ENCODE measurements at places on chromosomes 5 and 9.

DNA sequence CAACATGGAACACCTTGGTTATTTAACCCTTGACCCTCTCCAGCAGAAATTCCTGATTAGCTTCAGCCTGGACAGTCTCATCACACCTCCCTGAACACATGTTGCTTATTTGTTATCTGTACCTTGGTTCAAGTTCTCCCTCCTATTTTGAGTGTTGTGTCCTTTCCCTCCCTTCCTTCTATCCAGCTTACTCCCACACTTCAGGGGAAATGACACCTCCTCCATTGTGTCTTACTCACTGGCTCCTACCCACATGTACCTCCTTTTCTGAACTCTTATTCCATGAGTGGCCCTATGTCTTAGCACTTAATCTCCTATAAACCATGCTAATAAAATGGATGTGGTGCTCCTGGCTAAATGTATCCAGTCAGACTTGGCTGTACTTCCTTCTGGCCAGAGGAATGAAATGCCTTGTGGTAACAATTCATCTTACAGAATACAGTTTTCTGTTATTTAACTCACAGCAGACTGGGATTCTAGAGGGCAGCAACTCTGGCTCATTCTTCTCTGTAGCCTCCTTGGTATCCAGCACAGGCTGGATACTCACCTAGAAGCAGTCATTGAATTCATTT lies 11.2 kb downstream of the LIX1 start:
- DNase-seq = no peak

DNA sequence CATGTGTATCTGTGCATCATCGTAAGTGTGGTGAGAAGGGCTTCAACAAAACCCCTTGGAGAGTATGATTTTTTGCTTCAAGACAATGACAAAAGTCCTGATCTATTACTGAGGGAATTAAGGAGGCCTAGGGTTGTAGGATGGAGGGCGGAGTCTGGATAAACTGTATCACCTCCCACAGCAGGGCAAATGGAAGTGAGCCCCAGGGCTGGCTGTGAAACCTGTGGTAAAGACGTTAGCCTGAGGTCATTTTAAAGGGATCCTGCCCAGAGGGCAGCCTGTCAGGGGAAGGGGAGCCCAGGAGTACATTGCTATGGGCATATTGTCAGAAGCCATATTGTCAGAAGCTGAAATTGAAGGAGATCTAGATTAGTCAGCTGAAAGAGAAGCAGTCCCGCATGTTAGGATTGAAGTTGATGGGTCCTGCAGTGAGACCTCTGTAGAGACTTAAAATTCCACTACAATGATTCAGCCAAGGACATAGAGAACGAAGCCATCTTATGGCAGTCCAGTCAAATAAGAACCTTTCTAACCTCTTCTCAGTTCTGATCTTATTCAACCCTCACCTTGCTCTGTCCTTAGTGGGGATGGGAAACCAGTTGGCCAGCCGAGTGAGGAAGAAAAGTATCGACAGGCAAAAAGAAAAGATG lies 26.9 kb downstream of the ADGRV1 start:
- no peak for DNase-seq

DNA sequence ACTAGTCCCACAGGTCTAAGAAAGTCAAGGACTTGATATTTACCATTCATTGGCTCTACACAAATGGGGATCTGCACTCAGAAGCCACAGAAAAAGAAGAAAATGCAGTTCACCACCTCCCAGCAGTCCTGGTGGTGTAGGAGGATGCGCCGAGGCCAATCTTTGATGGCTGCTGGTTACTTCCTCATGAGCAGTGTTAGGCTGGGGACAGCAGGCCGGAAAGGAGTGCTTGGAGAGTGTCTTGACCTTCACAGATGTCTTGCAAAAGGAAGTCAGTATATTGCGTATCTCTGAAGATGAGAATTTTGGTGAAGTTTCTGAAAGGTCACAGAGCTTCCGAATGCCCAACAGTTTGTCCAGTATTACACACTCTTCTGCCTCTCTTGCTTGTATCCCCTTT lies 597.0 kb downstream of the EBF1 start:
- no peak for DNase-seq

- no peak for DNase-seq
Observed at GRCh38 chr9:37836386-37836785, 35.8 kb downstream of the DCAF10 start.

- DNase-seq = no peak
Observed at GRCh38 chr5:146540414-146540813, 24.4 kb upstream of the GPR151 start.

- no peak for DNase-seq
Observed at GRCh38 chr9:37217161-37217560, 96.8 kb downstream of the ZCCHC7 start.

DNA sequence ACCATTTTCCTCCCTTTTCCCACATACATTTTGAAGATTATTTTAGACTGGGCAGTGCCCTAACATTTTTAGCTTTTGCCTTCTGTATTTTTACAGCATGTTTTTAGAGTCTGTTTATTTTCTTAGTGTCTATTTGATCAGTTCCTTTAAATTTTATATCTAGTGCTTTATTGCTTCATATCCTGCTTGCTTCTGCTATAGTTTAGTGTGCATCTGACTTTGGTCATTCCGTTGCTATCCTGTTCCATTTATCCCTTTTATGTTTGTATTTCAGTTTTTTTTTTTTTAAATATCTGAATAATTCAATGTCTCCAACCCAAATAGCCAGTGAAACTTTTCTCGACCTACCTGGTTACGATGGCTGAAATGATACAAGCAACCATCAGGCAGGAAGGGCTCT lies 203.8 kb downstream of the ARHGAP26 start:
- no peak for DNase-seq

DNA sequence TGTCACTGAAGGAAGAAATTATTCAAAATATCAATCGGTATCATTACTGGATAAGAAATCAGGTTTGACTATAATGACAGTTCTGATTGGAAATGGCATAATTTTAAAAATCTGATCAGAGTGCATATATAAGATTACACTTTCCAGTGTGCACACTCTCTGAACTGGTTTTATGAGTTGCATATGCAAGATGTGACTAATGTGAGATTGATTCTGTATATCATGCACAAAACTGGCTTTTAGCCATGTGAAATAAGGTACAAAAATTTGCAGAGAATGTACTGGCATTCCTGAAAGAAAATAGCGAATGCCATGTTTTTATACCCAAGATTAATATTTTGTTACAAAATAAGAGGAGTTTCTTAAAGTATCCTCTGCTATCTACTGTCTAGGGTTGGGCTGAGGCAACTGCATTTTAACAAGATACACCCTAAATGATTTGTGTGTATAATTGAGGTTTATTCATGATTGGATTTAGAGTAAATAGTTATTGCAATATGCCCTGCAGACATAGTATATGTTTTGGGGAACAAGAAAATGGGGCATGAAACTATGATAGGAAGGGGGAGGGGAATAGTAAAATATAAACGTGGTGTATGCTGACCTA lies 70.7 kb downstream of the LNPEP start:
- DNase-seq = no peak

GRCh38 chr9:2214707-2215106 lies 199.6 kb downstream of the SMARCA2 start:
- DNase-seq = no peak

- DNase-seq = no peak
Observed at GRCh38 chr5:59036274-59036961, 453.5 kb downstream of the RAB3C start.

DNA sequence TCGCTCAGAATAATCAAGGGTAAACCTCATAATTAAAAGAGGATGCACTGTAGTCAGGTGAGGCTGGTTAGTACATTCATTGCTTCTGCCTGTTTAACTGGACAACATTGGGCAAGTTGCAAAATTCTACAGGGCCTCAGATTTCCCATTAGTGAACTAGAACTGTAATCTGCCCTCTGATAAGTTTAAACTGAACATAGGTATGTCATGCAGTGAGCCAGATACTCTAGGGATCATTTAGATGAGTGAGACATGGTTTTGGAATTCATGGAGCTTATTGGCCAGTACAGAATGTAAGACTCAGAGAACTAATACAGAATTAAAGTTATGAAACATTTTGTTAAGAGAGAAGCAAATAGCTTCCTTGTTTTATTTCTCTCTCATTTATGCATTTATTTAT lies 35.9 kb downstream of the RNF44 start:
- no peak for DNase-seq
